ENCODE measurements at places on chromosomes 13 and 19. TPM values are rescaled to one million over a fixed set of nuclear protein-coding genes. Genes with fewer than 3 reads are reported as not detected.

GRCh38 chr19:13210941-13211340, 60.7 kb downstream of the IER2 start:
- no peak for DNase-seq

GRCh38 chr19:49130325-49130724, 11.0 kb downstream of the PPFIA3 start:
- DNase-seq, result no peak

DNA sequence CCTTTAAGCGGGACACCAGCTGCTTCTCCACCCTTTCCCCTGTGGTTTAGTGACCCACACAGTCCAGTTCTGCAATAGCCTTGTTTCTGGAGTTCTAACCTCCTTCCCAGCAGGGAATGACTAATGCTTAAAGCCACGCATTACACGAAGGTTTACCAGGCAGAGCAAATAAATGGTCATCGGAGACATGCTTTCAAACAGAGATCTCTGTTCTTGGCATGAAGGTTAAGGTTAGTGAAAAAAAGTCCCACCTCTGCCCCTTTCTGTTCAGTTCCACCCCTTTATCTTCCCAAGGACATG, 25.3 kb upstream of the MEDAG start:
- DNase-seq, result no peak

DNA sequence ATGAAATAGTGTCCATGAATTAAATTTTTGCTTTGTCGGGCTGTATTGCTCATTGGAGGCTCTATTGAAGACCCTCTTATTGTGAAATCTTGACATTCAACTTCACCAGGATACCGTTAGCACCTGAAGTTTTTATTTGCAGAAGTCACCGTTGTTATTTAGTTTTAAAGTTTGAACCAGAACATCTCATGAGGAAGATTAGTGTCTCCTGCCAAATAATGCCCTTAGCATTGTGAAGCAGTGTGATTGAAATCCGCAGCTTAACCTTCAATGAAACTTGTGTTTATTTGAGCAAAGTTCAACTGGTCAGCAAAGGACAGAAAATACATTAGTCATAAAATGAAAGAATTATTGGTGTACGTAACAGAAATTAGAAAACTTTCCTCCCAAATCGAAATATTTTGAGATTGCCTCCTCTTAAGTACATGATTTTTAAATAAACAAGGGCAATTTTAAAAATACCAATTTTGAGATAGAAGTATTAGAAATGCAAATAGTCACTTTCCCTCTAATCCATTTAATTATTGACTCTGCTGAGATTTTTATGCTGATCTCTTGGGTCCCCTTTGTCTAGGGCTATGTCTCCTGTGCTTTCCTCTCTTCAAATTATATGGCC, 84.4 kb downstream of the WDFY2 start:
- DNase-seq, result no peak

DNA sequence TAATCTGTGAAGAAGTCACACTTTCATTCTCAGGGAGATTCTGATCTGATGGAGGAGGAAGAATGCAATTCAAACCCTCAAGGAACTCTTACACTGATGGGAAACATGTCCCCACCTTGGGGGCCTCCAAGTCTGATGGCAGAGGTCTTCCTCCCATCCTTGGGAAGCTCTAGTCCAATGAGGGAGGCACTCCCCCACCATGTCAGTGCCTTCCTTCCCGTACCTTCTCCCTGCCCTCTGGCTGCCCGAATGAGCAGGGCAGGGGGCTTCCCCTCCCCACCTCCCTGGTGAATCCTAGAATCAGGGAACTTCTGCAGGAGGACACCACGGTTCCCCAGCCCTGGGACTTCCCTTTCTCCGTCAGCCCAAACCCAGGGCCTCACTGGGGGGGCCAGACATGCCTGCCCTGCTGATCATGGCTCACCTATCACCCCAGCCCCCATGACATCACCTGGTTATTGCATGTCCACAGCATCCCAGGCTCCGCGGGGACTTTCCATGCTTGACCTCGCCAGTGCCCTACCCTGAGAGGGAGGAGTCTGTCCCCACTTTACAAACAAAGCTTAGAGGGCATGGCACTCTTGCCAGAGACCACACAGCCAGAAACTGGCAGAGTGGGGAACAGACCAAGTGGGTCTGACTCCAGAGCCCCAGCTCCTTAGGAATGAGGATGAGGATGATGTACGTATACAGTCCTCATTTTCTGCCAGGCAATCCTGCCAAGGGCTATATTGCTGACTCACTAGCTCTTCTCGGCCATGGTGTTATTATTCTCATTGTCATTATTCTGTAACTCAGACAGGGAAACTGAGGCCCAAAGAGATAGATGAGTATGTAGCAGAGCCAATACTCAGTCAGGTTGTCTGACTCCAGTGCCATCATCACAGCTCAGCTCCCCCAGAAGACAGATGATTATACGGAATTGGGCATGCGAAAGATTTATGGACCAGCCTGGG, 9.6 kb upstream of the BCL3 start:
- DNase-seq, result no peak

DNA sequence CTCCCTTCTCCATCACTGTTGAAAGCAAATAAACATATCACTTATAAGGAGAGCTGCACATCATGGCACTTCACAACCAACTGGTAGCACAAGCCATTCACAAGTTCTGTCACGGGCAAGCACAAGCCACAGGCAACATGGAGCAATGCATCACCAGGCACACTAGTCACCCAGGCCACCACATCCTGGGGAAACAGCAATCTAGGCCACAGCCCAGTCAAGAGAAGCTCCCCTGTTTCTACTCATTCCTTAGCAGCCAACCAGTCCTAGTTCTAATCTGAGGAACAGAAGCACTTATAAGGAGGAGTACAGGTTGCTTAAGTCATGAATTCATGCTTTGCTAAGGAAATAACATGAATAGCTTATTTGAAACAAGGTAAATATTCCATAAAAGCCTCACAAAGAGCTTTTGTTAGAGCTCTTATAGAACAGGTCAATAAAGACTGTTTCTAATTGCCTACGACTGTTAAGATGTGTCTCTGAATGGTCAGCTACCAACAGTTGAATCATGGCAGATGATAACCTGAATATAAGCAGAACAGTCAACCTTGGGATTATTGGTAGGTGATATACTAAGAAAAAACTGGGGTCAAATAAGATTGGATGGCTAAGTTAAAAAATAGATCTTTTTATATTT, 169.0 kb downstream of the TBC1D4 start:
- DNase-seq, result no peak

DNA sequence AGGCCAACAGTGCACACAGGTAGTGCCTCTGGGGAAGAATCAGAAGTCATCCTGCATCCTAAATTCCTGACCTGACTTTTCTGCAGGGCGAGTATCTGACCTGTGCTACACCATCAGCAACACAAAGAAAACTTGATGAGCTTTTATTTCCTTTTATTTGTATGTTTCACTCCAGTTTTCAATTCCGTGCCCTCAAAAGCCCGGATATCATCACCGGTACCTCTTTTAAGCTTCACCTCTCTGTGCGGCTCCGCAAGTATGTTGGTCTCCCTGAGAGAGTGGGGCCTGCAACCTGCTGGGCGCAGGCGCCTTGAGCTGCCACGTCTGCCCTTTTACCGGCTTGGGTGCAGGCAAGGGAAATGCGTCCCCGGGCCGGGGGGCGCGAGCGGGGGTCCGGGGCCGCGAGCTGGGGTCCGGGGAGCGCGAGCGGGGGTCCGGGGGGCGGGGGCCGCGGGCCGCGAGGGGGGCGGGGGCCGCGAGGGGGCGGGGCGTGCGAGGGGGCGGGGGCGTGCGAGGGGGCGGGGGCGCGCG, 4.3 kb upstream of the DUXA start:
- DNase-seq, result no peak

DNA sequence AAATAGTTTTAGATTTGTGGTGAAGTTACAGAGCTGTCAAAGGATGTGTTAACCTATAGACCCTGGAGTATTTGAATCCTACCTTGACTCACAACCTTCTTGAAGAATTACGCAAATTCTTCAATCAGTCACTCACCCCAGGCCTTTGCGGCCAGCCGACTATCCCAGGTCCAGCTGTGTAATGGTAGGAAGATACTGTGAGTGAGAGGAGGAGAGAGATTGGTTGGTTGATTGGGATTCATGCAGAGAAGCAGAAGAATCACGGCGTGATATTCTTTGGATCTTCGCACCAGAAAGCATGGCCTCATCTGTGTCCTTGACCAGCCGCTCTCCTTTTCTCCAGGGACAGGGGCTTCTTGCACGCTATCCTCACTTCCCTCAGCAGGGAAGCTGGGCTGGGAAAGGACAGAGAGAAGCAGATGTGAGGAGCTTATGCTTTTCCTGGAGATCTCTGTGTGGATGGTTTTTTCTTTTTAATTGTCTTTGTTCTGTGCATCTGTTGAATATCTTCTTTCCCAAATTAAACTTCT, 249.1 kb downstream of the GGACT start:
- DNase-seq, result no peak

GRCh38 chr13:39232401-39232980, 194.2 kb downstream of the NHLRC3 start:
- DNase-seq, result no peak

- DNase-seq, result no peak
Measured at GRCh38 chr19:29887442-29887855, 54.6 kb upstream of the URI1 start.

- no peak for DNase-seq
Measured at GRCh38 chr13:42795666-42796065, 14.3 kb downstream of the FAM216B start.

DNA sequence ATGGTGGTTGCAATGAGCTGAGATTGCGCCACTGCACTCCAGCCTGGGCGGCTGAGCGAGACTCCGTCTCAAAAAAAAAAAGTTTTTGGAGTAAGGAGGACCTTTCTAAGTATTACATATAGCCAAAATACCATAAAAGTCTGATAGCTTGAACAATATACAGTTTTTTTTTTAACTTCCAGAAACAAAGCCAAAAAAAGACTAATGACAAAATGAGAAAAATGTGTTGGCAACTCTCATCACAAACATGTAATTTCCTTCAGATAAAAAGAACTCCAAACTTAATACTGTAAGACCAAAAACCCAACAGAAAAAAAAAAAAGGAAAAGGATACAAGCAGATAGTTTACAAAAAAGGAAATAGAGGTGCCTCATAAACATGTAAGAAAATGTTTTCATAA, 68.2 kb upstream of the MED4 start:
- DNase-seq, result no peak

DNA sequence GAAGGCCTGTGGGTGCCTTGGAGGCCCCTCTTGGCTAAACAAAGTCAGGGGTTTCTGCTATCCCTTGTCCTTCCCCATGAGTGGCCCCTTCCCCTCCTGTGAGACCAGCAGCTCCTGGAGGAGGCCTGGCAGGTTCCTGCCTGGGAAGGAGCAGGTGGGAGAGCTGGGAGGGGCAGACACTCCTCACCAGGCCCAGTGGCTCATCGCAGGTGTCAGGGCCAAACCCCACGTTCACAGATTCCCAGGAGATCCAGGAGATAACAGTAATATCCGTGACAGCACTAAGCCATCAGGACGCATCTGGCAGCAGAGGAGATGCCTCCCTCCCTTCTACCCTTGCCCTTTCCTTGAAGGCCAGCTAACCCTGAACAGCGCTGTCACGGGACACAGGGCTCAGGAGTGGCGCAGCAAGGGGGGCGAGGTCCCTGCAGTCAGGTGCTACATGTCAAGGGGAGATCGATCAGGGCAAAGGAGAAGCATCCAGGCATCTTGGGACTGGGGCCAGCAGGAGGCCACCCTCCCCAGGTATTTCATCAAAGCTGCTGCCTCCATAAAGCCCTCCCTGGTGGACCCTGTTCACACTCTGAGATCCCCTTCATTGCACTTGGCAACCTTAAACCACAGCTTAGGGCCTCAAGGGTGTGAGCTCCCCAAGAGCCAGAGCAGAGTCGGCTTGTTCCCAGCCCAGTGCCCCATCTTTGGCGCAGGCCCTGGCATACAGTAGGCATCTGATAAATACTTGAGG, 4.8 kb downstream of the CEBPA start:
- DNase-seq, result no peak

- no peak for DNase-seq
Measured at GRCh38 chr13:90846936-90847335, 500.6 kb upstream of the MIR17HG start.

Gene OVOL3
- not detected for total RNA-seq

Gene NDFIP2
- 36.6 TPM for total RNA-seq

Gene CEACAM16
- not detected for total RNA-seq

Gene ZNF426
- total RNA-seq, result 11.3 TPM
